Activated T-cell treated with anti-CD3 and anti-CD28 coated beads for 24 hours (primary cell): ENCODE measurements at places on chromosomes 5 and 9.

- no peak for DNase-seq
Measured at GRCh38 chr5:111447822-111448221, 64.5 kb downstream of the STARD4 start.

- DNase-seq = no peak
Measured at GRCh38 chr5:35678661-35679060, 61.0 kb downstream of the SPEF2 start.

DNA sequence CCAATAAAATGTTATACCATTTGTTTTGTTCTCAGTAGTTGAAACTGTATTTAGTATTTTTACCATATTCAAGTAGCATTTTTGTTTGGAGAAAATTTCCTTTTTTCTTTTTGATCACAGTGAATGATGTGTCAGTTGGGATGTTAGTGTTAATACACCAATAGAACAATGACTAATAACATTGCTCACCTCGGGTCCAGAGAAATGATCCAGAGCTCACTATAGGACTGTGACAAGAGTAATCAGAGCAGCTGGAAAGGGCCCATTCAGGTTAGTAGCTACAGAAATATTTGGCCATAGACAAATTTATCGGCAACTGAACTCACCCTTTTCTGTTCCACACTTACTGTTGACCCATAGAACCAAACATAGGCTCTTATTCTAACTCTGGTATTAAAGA lies 989.2 kb downstream of the TLE4 start:
- DNase-seq = no peak

DNA sequence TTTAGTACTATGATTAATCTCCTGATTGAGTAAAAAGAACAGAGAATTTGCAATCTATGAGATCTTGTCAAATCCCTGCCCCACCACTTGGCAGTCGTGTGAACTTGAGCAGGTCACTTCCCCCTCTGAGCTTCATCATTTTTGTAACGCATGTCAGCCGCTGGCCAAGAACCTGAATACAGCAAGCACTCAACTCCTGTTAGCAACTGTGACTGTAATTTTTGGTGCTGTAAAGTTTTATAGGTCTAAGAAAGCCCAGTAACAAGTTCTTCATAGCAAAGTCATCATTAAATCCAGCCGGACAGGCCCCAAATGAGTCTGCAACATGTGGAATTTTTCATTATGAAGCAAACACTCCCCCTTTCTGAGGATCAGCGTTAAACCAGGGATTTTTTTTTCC lies 49.4 kb downstream of the DRD1 start:
- no peak for DNase-seq

DNA sequence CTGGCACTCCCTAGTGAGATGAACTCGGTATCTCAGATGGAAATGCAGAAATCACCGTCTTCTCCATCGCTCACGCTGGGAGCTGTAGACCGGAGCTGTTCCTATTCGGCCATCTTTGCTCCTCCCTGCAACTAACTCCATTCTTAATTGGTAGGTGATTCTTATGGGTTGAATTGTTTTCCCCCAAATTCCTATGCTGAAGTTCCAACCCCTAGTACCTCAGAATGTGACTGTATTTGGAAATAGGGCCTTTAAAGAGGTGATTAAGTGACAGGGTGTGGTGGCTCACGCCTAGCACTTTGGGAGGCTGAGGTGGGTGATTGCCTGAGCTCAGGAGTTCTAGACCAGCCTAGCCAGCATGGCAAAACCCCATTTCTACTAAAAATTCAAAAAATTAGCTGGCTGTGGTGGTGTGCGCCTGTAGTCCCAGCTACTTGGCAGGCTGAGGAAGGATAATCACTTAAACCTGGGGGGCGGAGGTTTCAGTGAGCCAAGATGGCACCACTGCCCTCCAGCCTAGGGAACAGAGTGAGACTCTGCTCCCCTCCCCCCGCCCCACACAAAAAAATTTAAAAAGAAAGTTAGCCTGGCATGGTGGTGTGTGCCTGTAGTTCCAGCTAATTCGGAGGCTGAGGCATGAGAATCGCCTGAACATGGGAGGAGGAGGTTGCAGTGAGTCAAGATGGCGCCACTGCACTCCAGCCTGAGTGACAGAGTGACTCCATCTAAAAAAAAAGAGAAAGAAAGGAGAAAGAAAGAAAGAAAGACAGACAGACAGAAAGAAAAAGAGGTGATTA lies 25.2 kb upstream of the FOCAD start:
- DNase-seq = no peak

GRCh38 chr5:180345781-180346180 lies 7.4 kb downstream of the GFPT2 start:
- DNase-seq = no peak

DNA sequence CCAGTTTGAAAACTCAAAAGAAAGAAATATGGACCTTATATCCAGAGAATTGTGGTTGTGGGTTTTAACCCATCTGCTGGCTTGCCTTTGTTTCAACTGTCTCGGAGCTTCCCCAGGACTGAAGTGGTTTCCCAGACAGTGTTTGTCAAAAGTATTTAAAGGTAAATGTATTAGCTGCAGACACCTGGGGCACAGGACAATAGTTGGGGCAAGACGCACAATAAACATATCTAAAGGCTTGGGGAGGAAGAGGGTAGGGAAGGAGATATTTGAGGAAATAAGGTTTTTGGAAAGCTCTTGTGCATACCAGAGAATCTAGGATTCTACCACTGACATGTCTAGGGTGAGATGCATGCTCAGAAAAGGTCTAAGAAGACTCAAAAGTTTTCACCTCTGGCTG lies 99.0 kb downstream of the ADAMTS2 start:
- DNase-seq = no peak

DNA sequence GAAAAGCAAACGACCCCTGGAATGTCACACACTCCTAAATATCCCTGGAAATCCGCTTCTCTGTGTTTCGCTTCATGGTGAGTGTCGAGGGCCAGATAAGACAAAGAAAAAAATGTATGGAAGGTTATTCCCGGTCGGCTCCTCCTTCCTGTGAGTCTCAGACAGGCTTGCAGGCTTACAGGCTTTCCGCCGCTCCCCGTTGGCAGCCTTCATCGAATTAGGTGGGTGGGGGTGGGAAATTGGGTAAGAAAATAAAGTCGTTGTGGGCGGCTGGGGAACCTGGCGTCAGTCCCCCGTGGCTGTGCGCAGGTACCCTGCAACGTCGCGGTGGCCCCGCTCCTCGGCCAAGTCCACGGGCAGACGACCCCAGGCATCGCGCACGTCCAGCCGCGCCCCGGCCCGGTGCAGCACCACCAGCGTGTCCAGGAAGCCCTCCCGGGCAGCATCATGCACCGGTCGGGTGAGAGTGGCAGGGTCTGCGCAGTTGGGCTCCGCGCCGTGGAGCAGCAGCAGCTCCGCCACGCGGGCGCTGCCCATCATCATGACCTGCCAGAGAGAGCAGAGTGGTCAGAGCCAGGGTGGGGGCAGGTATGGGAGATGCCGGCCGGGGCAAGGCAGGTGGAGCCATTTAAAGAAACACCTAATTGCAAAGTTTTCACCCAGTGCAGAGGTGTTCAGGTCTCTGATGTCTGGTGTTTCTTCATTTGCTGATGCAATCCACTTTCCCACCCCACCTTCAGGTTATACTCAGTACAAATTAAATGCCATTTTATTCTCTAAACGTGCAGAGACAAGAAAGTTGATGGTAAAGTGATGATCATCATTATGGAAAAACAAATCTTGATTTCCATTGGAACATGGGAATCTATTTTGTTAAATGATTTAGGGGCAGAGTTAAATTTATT lies 3.2 kb downstream of the CDKN2B start:
- no peak for DNase-seq

GRCh38 chr5:79771387-79771786 lies 81.8 kb downstream of the CMYA5 start:
- no peak for DNase-seq
